ENCODE measurements at places on chromosomes 6 and 20. TPM values are rescaled to one million over a fixed set of nuclear protein-coding genes. Genes with fewer than 3 reads are reported as not detected.

DNA sequence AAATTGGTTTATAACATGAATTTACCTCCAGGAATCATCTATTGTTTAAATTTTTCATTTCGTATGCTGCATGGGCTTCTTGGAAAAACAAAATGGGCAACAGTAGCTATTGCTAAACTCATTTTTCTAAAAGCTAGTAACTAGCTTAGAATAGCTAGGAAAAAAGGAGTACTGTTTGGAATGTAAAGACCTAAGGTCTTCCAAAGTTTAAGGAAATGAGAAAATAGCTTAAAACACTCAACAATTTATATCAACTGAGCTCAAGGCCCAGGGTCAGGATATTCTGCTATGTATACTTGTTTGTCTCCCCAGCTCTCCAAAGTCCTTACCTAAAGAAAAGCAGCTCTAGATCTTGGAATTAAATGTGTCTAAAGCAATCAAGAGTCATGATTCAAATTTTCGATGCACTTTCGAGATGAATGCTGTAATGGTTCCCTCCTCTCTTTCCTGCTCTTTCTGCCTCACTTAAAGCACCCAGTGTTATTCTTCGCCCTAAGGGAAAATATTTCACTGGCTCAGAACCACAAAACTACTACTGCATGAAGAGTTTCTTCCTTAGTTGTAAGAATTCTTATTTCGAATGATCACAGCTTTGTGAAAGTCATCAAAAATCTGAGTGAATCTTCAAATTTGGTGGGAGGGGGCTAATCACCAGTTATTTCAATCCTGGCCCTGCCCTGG is 41.6 kb downstream of the LYRM4 start:
- H3K36me3 ChIP-seq: no peaks in the 10 kb centered on the region
- no peak for DNase-seq
- H3K4me3 ChIP-seq: no peak overlapping the region
- H3K27ac ChIP-seq: no peak overlapping the region

GRCh38 chr6:4336084-4336483 is 200.7 kb upstream of the ECI2 start:
- no peak overlapping the region for H3K27ac ChIP-seq
- H3K4me3 ChIP-seq: no peak overlapping the region
- H3K36me3 ChIP-seq: no peaks in the 10 kb centered on the region

The PGC gene
- total RNA-seq: 259 TPM

The SNAP91 gene
- total RNA-seq: not detected

- no peak for DNase-seq
- H3K27ac ChIP-seq: no peak overlapping the region
- H3K36me3 ChIP-seq: no peaks in the 10 kb centered on the region
- H3K4me3 ChIP-seq: no peak overlapping the region
Observed at GRCh38 chr20:32966881-32967781, 37.1 kb downstream of the SUN5 start.

The AIF1 gene
- 54.5 TPM for total RNA-seq

DNA sequence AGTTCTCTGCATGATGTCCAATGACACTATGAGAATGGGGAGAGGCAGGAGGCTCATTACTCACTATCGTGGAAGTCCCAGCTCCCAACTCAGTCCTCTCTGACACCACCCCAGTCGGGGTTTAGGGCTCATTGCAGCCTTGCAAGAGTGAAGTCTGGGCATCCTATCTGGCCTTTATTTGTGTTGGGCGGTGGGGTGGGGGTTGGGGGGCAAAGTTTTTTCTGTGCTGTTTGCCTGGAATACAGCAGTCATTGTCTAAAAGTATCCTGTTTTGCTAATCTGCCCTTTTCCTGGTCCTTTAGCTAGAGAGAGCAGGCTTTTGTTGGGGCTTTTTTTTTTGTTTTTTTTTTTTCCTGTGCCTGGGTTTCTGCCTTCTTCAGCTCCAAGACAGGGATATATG is 174.2 kb downstream of the MYLK4 start:
- no peak overlapping the region for H3K4me3 ChIP-seq
- no peaks in the 10 kb centered on the region for H3K4me1 ChIP-seq
- no peaks in the 10 kb centered on the region for H3K36me3 ChIP-seq
- H3K27me3 ChIP-seq: no peaks in the 10 kb centered on the region

The LRFN2 gene
- not detected for total RNA-seq

GRCh38 chr6:95545686-95546085 is 31.6 kb upstream of the MANEA start:
- no peak overlapping the region for H3K27ac ChIP-seq
- no peaks in the 10 kb centered on the region for H3K4me1 ChIP-seq
- no peak overlapping the region for H3K4me3 ChIP-seq
- H3K27me3 ChIP-seq: no peaks in the 10 kb centered on the region
- DNase-seq: no peak

DNA sequence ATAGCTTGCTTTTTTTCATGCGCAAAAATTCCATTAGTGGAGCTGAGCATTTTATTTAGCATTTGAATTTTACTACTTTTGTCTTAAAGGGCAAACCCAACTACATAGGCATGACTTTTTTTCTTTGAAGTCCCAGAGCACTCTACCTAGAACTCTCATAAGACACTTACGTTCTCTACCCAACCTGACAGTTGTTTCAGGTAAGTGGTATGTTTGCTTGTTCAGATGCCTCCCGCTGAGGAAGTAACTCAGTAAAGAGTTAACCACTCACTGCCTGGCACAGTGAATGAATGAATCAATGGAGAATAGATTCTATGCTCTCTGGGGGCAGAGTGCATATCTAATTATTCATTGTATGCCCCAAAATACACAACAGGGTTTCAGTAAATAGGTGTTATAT is 212.3 kb upstream of the PRDM1 start:
- H3K36me3 ChIP-seq: no peaks in the 10 kb centered on the region
- DNase-seq: no peak
- no peak overlapping the region for H3K4me3 ChIP-seq
- H3K27ac ChIP-seq: no peak overlapping the region

DNA sequence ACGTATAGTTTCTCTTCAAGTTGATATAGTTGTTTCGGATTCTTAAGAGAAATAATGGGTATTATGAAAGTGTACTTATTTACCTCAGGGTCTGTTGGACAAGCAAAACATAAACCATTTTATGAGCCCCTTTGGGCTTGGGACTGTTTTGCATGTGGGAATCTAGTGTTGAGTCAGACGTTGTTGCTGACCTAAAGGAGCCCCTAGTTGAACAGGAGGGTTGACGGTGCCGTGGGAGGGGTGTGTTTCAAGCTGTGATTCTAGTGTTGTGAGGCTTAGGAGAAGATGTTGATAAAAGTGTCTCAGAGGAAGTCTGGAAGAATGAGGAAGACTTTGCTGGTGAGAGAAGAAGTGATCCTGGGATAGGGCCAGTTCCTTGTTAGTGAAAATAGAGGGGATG is 140.0 kb downstream of the ARID1B start:
- DNase-seq: no peak
- no peak overlapping the region for H3K4me3 ChIP-seq
- H3K36me3 ChIP-seq: no peaks in the 10 kb centered on the region
- H3K27me3 ChIP-seq: no peaks in the 10 kb centered on the region
- no peak overlapping the region for H3K27ac ChIP-seq
- peaks cover 12% of the 10 kb centered on the region for H3K4me1 ChIP-seq

DNA sequence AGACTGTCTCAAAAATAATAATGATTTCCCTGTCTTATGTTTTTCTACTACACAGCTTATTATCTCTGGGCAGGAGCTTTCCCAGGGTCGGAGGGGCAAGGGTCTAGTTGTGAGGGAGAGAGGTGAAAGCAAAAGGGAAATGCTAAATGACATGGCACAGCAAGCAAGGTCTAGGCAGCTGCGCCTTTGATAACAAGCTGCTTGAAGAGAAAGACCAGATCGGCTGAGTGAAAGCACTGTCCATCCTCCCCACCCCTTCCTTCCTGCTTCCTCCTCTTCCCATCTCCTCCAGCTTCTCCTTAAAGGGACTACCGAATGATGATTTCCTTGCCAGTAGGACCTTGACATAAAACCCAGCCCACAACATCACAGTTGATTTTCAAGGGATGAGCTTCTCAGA is 158.1 kb upstream of the AKAP12 start:
- H3K4me1 ChIP-seq: no peaks in the 10 kb centered on the region
- H3K36me3 ChIP-seq: no peaks in the 10 kb centered on the region
- no peaks in the 10 kb centered on the region for H3K27me3 ChIP-seq

The GNMT gene
- 8.5 TPM for total RNA-seq

GRCh38 chr6:6659600-6660327 is 71.2 kb downstream of the LY86 start:
- H3K4me3 ChIP-seq: no peak overlapping the region
- peak overlapping the region; percentile 30 for H3K27ac ChIP-seq
- peak; percentile 72 for DNase-seq
- H3K4me1 ChIP-seq: peaks cover 65% of the 10 kb centered on the region
- H3K36me3 ChIP-seq: no peaks in the 10 kb centered on the region

DNA sequence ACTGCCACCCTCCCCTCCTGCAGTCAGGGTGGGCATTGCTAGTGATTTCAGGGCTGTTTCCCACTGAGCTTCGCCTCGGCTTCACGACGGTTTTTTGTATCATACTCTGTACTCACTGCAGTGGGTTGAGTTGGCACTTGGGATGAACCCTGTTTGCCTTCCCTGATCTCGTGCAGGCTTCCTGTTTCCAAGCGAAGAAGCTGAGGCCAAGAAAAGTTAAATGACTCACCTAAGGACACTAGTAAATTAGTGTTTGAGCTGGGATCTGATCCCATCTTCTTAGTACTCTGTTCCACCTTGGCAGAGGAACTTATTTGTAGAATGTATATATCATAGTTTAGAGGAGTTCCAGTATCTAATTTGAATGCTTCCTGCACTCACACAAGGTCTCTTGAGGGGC is 50.3 kb upstream of the VSTM2L start:
- DNase-seq: no peak
- H3K27ac ChIP-seq: no peak overlapping the region
- H3K4me3 ChIP-seq: no peak overlapping the region
- no peaks in the 10 kb centered on the region for H3K27me3 ChIP-seq
- peaks cover 56% of the 10 kb centered on the region for H3K36me3 ChIP-seq
- no peaks in the 10 kb centered on the region for H3K4me1 ChIP-seq

DNA sequence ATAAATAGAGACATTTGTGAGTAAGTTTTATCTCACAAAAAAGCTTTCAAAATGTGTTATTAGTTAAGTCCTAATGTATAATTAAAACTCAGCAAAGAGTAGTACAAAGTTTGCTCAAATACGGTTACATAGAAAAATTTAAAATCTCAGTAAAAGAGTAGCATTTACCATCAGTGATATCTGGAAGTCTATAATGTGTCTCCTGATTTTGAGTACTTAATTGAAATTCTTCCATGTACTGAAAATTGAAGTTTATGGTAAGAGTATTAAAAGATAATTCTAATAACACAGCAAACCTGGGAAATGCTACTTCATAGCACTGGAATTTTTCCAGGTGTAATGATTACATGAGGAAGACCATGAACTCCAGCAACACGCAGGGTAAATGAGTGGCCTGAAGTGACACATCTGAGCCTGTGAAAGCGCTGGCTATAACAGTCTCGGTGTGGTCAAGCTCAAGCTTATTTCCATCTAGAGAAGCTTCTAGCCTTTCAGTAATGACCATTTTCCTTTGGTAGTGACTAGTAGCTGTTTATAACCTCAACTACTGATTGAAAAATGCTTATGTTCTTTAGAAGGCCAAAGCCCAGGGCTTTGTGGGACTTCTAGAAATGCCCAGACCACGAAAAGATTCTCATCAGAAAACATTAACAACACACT is 203.2 kb downstream of the ISM1 start:
- no peaks in the 10 kb centered on the region for H3K36me3 ChIP-seq
- DNase-seq: no peak
- H3K27ac ChIP-seq: no peak overlapping the region
- H3K27me3 ChIP-seq: no peaks in the 10 kb centered on the region

The CRISP2 gene
- not detected for total RNA-seq

The GINS1 gene
- 0.78 TPM for total RNA-seq

- no peaks in the 10 kb centered on the region for H3K36me3 ChIP-seq
- no peak overlapping the region for H3K27ac ChIP-seq
- H3K27me3 ChIP-seq: no peaks in the 10 kb centered on the region
- H3K4me1 ChIP-seq: no peaks in the 10 kb centered on the region
- no peak overlapping the region for H3K4me3 ChIP-seq
Observed at GRCh38 chr6:33172688-33173534, 19.4 kb downstream of the COL11A2 start.

DNA sequence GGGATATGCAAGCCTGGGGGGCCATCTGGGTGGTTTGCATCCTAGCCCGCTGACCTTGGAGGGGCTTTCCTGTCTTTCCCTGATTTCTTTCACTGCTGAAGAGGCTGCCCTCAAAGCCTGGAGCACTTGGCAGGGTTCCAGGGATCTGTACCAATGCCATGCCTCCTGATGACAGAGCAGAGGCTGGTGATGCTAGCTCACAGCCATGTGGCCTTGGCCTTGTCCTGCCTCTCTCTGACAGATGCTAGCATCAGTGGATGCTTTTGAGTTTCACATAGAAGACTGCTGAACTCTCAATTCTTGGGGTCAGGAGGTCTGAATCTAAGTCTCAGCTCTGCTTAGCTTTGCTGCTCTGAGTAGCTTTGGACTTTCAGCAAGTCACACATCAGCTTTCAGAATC is 21.9 kb upstream of the RREB1 start:
- H3K36me3 ChIP-seq: no peaks in the 10 kb centered on the region
- no peak for DNase-seq
- peaks cover 11% of the 10 kb centered on the region for H3K4me1 ChIP-seq
- H3K27me3 ChIP-seq: no peaks in the 10 kb centered on the region
- H3K27ac ChIP-seq: peak overlapping the region; percentile 69

DNA sequence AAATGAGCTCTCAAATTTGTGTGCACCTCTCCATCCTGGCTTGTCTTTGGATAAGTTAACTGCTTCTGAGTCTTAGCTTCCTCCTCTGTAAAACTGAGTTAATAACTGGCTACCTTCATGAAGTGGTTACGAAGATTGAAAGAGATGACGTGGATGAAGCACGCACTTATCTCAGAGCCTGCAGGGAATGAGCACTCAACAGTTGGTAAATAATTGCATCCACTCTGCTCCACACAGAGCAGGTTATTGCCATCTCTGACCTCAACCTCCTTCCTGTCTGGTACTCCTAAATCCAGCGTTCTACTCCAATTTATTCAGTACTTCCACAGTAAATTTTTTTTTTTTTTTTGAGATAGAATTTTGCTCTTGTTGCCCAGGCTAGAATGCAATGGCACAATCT is 6.9 kb downstream of the AURKA start:
- no peaks in the 10 kb centered on the region for H3K27me3 ChIP-seq
- H3K36me3 ChIP-seq: peaks cover 6% of the 10 kb centered on the region
- DNase-seq: no peak

- H3K27ac ChIP-seq: no peak overlapping the region
- H3K4me3 ChIP-seq: no peak overlapping the region
- no peaks in the 10 kb centered on the region for H3K4me1 ChIP-seq
- no peaks in the 10 kb centered on the region for H3K27me3 ChIP-seq
- no peaks in the 10 kb centered on the region for H3K36me3 ChIP-seq
- no peak for DNase-seq
Observed at GRCh38 chr6:91678679-91679446, 1092.0 kb upstream of the MAP3K7 start.
